ENCODE measurements at places on chromosomes 16 and 17.
A peak's percentile ranks its signal among the peaks of the same experiment; 100 is the strongest.

GRCh38 chr16:3358871-3359270 is 3.2 kb downstream of the OR2C1 start:
- no peak for DNase-seq

DNA sequence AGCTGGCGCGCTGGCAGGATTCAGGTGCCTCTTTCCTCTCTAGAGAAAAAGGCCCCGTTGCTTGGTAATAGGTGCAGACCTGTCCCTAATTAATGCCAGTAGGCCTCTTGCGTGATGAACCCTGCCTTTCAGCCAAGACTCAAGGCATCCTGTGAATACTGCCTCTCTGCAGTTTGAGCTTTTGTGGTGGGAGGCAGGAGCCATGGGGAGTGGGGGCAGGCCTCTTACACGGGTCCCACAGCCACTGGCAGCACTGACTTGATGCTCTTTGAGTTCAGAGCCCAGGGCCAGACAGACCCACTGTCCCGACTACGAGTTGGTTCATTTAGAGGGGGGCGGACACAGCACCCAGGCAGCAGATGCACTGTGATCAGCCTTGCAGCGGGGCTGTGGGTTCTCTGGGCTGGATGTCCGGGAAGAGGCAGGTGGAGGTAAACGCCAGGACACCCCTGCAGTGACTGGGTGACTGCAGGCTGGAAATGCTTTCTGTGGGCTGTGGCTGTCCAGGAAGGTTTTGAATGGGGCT is 237.0 kb downstream of the SEC14L1 start:
- no peak for DNase-seq

DNA sequence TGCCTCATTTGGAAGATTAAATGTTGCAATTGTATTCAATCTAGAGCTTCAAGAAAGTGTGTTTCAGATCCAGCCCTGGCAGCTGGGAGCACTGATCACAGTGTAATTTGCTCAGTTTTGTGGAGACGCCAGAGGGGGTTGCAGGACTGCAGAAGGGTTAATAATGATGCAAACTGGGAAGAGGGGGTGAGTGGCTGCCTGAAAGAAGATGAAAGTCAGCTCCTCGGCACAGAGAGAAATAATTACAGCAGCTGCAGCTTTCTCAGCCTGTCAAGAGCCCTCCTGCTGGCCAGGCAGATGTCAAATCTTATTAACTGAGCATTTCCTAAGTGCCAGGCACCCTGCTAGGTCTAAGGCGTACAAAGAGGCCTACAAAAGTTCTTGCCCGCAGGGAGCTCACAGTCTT is 97.7 kb downstream of the ZNF18 start:
- DNase-seq = no peak

- DNase-seq = no peak
Observed at GRCh38 chr17:33463887-33464286, 170.8 kb upstream of the ASIC2 start.

DNA sequence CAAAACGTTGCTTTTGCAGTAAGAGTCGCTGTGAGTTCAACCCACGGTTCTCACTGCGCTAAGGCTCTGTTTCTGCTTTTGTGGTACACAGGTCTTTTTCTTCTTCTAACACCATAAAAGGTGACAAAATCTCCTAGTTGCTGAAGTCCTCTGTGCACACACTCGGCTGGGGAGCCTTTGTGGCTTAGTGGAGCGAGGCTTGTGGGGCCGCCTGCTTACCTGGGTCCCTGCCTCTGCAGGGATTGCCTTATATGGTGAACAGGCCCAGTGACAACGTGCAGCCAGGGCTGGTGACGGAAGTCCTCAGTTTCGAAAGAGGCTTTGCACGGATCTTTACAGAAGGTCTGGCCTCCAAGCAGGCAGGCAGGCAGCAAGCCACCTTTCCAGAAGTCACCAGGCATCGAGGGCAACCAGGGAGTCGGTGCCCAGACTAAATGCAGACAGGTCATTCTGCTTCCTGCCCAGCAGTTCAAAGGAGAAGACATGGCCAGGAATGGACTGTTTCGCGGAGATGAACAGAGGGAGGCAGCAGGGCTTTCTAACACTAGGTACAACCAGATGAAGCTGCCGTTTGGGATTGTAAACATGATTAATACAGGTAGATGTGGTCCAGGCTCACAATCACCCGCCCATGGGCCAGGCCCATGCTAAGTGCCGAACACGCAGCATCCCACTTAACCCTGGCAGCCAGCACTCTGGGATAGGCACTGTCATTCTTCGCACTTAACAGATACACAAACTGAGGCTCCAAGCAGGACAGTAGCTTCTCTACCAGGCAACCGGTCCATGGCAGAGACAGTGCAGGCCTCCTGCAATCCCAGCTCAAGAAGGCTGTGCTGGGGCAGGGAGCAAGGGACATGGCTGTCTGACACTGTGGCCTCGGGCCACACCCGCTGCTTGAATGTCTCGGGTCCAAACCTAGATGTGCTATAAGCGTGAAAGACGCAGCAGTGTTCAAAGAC is 10.7 kb upstream of the MEAK7 start:
- DNase-seq = peak; percentile 68

- DNase-seq = peak; percentile 56
Observed at GRCh38 chr16:68084504-68085258, 489 bp upstream of the NFATC3 start.

DNA sequence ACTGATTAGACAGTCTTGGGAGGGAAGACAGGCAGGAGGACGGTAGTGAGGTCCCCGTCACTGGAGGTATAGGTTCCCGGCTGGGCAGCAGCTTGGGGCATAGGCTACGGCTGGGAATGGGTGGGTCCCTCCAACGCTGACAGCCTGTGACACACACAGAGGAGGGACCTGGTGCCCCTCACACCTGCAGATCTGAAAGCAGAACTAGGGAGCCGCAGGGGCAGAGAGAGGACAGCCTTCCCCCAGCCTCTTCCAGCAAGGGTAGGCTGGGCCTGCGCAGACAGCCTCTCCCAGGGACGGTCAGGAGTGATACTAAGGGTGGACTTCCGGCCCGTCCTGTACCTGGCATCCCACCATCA is 2.0 kb downstream of the P2RX1 start:
- DNase-seq = no peak

DNA sequence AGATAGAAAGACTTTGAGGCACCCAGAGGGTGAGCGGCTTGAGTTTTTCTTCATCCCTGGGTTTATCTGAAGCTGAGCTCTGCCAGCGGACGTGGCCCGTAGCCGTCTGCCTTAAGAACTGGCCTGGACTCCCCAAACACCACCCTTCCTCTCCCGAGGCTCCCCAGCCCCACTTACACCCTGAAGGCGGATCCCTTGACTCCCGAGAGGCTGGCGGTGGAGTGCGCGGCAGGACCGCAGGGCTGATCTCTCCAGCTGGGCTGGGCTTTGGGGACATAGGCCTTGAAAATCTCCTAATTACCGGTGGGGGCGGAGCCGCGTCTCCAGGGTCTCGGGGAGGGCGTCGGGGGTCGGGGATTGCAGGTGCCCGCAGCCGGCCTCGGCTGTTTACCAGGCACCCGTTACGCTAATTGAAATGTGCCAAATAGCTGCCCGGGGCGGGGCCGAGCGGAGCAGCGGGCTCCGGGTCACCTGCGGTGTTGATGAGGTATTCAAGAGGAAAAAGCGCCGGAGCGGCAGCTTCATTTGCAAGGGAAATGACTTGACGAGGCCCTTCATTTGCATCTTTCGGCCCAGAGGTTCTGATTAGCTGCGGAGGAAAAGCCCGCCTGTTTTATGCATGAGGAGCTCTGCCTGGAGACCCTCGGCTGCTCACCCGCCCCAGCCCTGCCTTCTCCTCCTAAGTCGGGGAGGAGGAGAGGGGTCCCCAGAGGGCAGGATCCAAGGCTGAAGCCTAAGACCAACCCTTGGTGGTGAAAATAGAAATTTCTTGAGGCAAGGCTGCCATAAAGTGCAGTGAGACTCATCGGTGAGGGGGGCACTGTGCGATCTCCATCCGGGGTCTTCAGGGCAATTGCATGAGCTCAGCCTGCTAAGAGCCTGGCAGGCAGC is 100.7 kb downstream of the MGAT5B start:
- DNase-seq = no peak

GRCh38 chr17:70136131-70136530 is 33.2 kb upstream of the KCNJ2 start:
- DNase-seq = no peak

GRCh38 chr17:77965352-77965751 is 6.8 kb downstream of the TNRC6C start:
- no peak for DNase-seq

DNA sequence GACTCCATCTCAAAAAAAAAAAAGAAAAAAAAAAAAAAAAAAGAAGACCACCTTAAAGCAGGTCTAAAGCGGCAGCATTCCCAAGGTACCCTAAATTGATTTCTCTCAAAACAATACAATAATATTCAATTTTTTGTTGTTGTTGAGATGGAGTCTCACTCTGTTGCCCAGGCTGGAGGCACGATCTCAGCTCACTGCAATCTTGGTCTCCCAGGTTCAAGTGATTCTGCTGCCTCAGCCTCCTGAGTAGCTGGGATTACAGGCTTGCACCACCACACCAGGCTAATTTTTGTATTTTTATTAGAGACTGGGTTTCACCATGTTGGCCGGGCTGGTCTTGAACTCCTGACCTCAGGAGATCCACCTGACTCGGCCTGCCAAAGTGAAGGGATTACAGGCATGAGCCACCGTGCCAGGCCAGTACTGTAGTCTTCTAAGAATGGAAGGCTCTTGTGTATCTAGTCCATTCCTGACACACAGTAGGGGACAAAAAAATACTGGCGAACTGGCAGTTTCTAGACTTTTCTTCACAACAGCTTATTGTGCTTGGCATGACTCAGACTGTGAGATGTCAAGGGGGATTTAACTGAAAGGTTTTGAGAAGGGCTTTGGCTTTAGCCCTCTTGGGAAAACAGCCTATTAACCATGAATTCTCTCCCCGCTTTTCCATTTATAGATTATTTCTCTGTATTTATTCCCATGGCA is 17.3 kb downstream of the CDR2 start:
- DNase-seq = no peak

- no peak for DNase-seq
Observed at GRCh38 chr16:75382611-75383010, 50.7 kb downstream of the CFDP1 start.

DNA sequence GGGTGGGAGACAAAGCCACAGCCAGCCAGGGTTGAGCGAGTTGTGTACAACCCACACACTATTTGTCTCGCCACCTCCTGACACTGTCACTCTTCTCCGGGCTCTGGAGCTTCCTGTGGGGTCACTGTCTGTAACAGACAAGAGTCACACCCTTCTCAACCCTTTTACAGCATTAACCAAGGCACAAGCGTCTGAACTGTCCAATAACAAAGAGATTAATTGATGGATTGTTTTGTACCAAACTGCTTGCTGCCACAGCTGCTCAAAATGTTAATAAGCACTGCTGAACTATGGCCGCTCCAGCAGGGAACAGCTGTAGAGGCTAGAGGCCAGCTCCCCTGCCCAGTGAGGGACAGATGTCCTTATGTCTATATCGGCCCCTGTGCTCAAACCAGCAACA is 25.2 kb upstream of the HYDIN start:
- DNase-seq = no peak

DNA sequence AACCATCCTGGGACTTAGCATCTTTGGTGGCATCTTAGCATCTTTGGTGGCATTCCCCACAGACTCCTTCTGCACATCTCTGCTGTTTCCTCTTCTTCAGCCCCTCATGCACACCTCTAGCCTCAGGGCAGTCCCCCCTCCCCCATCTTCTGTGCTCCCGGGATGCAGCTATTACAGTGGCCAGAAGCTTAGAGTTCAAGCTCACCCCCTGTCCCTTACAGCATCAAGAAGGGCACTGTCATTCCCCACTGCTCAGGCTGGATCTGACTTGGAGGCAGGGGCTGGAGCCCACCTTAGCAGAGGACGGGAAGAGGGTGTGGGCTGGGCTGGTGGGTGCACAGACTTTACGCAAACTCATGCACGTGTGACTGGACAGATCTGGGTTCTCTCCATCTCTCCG is 650 bp downstream of the EPN3 start:
- DNase-seq = no peak

- no peak for DNase-seq
Observed at GRCh38 chr17:65409381-65409780, 152.1 kb downstream of the AXIN2 start.

DNA sequence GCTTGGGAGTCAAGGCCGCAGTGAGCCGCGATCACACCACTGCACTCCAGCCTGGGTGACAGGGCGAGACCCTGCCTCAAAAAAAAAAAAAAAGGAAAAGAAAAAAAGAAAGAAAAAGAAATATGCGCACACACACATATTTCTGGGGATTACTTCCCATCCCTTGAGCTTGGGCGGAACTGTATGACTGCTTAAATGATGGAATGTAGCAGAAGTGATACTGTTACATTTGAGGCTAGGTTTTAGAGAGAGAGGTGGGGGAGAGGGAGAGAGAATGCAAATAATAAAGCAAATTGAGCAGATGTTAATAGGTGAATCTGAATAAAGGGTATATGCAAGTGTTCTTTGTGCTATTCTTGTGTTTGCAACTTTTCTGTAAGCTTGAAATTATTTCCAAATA is 12.0 kb upstream of the USP32 start:
- no peak for DNase-seq

- DNase-seq = no peak
Observed at GRCh38 chr17:17126131-17127110, 79.7 kb downstream of the PLD6 start.
